ENCODE measurements at places on chromosomes 5 and 9. TPM values are rescaled to one million over a fixed set of nuclear protein-coding genes. Genes with fewer than 3 reads are reported as not detected.

Gene EPB41L4B
- not detected for polyA plus RNA-seq

Gene SPINK6
- not detected for polyA plus RNA-seq

Gene PCDHB14
- not detected for polyA plus RNA-seq

Gene FPGS
- 54.8 TPM for polyA plus RNA-seq

Gene FYB1
- 431 TPM for polyA plus RNA-seq

Gene ABO
- not detected for polyA plus RNA-seq

Gene PDCD1LG2
- polyA plus RNA-seq, result not detected

Gene GFPT2
- polyA plus RNA-seq, result not detected

DNA sequence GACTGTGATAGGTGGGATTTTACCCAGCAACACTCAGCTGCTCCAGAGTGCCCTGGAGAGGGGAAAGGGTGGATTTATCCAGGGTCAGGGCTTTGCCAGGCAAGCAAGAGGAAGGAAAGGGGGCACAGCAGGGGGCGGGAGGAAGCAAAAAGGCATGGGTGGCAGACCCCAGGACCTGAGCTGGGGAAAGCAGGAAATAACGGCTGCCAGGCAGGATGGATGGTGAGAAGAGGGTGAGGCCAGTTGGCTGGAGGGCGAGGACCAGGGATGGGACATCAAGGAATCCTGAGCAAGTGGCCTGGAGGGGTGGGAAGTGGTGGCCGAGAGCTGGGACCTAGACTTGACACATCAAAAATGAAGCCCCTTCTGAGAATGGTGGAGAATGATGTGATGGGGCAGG lies 64.2 kb downstream of the DUSP1 start:
- DNase-seq, result no peak

DNA sequence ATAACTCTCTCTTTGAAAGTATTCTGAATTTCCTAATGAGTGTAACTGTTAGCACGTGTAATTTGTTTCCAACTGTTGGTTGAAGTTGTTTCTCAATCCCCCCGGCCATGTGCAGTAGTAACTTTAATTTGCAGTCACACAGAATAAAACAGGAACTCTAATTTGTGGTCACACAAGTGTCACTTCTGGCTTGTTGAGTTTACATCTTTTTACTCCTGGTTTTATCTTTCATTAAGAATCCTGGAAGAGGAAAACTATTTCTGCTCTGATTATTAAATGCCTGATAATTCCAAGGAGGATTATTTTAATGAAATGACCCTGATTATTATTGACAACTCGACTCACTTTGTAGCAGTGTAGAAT lies 1.2 kb downstream of the SCAMP1 start:
- no peak for DNase-seq

DNA sequence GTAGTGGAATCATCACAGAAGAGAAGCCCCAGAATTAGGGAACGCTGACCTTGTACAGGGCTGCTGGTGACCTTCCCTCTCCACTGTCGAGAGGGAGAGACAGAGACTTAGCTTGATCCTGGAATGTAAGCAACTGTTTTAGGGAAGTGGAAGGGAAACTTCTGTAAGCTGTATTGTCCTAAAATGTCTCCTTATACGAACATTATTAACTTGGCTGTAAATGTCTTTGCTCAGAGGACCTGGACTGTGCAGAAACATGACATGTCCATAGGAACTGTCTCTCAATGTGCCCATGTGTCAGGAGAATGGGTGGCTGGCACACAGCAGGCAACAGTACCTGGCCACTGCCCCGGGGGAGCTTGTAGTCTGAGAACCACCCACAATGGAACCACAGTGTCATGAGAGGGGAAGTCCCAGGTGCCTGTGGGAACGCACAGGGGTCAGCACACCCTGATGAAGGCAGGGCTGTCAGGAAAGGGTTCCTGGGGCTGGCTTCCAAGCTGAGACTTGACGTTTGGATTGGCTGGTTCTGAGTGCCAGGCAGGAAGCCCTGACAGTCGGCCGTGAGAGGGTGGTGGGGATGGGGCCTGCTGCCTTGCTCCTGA lies 34.0 kb downstream of the DAP start:
- DNase-seq, result no peak

DNA sequence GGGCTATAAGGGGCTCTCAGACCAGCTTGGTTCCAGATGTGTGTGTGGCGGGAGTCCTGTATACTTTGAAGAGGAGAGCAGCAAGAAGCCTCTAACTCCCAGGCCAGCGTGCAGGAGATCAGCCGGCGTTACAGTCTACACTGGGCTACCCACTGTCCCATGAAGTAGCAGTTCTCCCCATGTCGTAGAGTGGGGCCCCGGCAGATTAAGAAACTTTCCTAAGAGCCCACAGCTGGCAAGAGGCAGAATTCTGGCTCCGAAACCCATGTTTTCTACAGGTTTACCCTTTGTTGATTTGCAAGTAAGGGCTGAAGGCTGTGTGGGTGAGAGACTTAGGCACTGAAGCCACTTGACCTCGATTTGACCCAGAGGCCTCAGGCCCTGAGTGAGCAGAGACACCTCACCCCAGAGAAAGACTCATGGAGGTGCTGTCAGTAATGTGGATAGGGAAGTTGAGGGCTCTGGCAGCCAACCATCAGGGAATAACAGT lies 881 bp upstream of the B4GALT1 start:
- DNase-seq, result no peak

DNA sequence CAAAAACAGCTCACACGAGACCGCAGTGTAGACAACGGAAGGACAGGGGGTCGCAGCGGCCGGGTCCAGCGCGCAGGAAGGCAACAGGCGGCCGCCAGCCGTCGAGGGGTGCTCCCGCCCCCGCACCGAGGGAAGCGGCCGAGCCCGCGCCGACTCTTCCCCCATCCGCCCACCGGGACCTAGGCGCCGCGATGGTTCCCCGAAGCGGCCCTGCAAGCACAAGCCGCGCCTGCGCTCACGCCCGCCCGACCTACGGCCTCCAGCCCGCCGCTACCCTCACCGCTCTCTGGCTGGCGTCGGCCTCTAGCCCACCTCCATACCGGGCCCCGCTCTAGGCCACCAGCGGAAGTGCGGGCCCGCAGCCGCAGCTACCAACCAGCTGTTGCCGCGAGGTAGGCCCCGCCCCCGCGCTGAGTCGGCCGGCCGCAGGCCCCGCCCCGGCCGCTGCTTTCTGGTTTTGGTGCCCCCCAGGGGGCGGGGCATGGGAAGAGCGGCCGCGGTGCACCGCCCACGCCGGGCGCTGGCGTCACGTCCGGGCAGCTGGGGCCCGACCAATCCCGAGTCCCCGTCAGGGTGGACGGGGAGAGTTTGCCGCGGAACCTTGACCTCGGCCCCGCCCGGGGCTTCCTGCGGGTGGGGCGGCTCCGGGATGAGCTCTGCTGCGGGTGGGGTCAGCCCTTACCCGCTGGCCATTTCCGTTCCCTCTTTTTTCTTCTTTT lies at the start of gene SETX:
Gene SETX (minus strand): TSS at position 350 of the 719 bp plus-strand sequence. CDS start 5,558 bp downstream, outside the sequence.
- peak; percentile 91 for DNase-seq

DNA sequence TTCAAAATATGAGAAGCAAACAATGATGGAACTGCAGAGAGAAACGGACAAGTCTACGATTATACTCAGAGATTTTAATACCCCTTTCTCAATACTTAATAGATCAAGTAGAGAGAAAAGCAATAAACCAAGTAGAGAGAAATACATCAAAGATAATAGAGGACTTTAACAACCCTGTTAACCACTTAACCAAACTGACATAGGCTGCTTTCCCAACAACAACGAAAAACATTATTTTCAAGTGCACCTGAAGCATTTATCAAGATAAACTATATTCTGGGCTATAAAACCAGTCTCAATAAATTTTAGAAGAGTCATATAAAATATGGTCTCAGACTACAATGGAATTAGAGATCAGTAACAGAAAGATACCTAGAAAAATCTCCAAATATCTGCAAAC lies 67.4 kb downstream of the GNAQ start:
- no peak for DNase-seq

DNA sequence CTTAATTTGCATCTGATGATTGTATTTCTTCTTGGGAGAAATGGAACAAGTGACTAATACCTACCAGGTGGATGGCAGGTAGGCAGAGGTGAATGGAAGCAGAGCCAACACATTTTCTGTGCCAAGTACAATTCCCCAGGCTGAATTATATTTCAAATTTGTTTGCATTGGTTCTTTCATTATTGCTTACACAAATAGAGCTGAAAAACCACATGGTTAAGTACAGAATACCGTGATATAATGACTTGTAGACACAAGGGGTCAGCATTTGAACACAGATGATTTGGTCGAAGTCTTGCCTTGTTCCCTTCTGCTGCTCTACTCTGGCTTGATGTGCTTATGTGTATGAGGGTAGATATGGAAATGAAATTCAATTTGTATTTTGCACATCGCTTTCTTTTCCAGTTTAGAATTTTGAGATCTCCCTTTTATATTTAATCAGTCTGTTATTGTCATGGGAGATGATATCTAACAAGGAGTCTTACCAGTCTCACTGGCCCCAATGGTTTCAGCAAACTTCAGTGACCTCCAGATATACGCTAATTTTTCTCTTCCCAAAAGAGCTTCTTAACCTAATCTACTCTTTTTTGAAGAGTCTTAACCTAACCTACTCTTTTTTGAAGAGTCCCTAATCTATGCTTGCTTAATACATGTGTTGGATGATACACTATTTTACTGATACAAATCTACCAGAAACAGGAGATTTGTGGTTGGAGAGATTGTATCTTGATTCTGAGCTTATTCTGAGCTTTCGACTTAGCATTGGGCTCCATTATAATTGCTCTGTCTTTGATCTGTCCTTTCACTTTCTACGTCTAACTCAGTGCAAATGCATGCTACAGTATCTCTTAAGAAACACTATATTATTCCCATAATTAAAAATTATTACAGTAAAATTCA lies 88.1 kb downstream of the PCSK1 start:
- DNase-seq, result peak; percentile 20

DNA sequence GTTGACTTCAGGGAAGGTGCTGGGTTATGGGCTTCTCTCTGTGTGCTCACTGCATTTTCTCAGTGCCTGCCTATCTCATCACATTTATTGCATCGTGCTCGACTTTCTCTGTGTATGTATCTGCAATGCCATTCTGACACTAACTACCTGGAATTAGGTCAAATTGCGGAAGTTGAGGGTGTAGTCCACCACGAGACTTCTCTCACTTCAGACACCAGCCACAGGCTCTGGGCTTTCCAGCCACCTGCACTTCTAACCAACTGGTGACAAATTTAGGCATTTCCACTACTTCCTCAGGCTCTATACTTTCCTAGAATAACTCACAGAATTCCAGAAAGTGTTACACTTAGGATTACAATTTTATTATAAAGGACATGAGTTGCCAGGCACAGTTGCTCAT lies 188.6 kb upstream of the ZNF608 start:
- DNase-seq, result no peak

DNA sequence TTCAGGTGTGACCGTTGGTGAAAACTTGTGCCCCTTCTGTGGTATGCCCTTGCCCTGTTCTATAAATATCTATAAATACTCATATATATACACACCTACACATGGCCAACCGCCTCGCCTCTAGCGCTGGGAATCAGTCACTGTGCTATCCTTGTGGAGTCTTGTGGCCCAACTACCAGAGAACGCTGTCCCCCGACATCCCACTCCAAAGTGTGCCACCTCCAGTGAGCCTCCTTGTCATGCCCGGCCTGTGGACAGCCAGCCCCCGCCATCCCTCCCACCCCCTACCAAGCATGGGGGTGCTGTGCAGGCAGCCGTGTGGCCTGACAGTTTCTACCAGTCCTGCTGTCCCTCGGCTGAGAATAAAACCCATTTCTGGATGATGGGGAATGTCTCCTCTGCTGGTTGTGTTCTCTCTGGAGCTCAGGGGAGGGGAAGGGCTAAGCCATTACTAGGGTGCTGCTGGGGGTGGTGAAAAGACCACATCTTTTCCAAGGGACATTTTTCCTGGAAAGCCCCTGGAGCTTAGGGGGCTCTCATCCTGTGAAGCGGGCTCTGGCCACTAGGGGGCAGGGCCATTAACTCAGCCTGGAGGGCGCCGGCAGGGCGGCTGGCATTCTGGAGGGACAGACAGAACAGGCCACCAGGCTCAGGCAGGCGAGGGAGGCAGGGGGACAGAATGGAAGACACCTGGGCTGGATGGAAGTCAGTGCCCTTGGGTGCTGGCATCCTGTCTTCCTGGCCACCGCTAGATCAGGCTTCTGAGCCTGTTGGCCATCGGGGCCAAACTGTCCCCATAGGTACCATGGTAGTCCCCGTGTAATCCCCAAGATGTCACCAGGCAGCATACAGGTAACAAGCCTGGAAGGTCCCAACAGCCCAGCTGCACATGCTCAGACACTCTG lies 20.7 kb downstream of the GOLGA2 start:
- DNase-seq, result peak; percentile 52

DNA sequence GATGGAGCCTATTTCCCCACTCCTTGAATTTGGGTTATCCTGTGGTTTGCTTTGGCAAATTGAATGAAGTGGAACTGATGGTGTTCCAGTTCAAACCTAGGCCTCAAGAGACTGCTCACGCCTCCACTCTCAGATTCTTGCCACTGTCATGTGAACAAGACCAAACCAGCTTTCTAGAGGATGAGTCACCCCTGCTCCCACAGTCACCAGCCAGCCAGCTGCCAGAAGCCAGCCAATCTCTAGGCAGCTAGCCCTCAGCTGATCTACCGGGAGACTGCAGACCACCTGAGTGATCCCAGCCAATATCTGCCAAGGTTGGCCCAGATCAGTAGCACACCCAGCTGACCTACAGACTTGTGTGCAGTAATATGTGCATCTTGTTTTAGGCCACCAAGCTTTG lies 300.6 kb downstream of the TMEM38B start:
- no peak for DNase-seq

GRCh38 chr5:181087309-181087708 lies 43.7 kb downstream of the OR2V1 start:
- DNase-seq, result no peak

DNA sequence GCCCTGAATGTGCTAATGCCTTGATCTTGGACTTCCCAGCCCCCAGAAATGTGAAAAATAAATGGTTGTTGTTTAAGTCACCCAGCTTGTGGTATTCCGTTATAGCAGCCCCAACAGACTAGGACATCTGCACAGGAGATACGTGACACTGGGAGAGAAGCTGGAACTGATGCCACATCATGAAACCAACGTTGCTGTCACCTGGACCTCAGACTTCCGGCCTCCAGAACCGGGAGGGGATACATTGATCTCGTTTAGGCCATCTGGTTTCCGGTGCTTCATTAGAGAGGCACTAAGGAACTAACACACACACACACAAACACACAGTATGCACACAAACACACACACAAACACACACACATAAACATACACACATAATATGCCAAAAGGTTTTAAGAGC lies 75.0 kb upstream of the ICE1 start:
- no peak for DNase-seq

- DNase-seq, result no peak
Observed at GRCh38 chr5:77707791-77708190, 68.3 kb downstream of the TBCA start.

- DNase-seq, result no peak
Observed at GRCh38 chr9:3647652-3648051, 121.9 kb upstream of the RFX3 start.

Data from naive thymus-derived CD8-positive, alpha-beta T cell (primary cell).